Lower leg skin (tissue), 4 donors: ENCODE measurements at places on chromosomes 3 and 15. TPM values are rescaled to one million over a fixed set of nuclear protein-coding genes. Genes with fewer than 3 reads are reported as not detected.

Gene NEIL1
- total RNA-seq: 20.0 TPM

Gene TMCO5A
- total RNA-seq: not detected

Gene SLC27A2
- total RNA-seq: 2.0 TPM

Gene ADAMTS17
- 7.8 TPM for total RNA-seq
